ENCODE measurements at places on chromosomes 5 and 9. TPM values are rescaled to one million over a fixed set of nuclear protein-coding genes. Genes with fewer than 3 reads are reported as not detected.

Gene ENTR1
- 93.0 TPM for total RNA-seq

DNA sequence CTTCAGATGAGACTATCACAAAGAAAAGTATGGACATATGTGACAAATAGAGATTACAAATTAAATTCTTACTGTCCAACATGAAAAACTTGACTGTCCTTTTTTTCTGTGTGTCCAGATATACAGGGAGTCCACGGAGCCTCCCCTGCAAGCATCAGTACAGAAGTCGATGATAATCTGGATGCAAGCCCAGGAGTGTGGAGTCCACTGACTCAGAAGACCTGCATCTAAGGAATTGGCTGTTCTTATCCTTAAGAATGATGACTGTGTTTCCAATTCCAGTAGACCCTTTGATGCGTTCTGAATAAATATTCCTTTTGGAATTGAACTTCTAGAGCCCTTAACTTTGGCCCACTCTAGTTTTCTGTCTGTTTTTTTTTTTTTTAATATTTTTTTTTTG is 56.7 kb upstream of the TAF11L2 start:
- no peak for DNase-seq

DNA sequence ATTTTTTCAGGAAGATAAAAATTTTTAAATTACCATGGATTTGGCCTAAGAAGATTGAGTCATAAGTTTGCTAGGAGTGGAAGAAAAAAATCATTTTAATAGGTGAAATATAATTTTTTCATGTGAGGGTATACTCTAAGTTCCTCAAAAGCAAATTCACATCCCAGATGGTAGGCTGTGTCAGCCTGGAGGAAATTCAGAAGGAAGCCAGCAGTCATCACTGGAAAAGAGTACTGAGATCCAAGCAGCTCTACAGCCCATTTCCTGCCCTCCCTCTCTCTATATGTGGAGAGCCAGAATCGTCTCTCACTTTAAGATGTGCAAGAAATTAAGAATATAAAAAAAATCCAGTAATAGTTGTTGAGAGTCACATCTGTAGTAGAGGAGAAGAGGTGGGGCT is 126.5 kb upstream of the CDH18 start:
- DNase-seq = no peak

Gene AUH
- 61.0 TPM for total RNA-seq

- no peak for DNase-seq
These were observed 706.6 kb upstream of the RGMB start for GRCh38 chr5:98066910-98067309.

DNA sequence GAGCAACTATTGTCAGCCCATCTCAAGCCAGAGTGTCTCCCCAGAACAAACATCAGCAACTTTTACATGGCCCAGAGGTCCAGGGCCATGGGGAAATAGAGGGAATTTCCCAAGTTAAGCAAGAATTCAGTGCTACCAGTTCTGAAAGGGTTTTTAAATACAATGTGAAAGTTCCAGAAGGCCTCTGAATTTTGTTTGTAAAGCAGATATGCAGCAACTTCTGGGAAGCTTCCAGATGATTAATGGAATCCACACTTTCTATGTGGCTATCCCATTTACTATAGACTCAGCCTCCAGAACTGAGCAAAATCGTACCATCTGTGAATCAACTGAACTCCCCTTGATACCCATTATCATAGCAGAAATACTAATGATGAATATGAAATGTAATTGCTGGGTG is 93.8 kb downstream of the FEM1C start:
- DNase-seq = no peak

DNA sequence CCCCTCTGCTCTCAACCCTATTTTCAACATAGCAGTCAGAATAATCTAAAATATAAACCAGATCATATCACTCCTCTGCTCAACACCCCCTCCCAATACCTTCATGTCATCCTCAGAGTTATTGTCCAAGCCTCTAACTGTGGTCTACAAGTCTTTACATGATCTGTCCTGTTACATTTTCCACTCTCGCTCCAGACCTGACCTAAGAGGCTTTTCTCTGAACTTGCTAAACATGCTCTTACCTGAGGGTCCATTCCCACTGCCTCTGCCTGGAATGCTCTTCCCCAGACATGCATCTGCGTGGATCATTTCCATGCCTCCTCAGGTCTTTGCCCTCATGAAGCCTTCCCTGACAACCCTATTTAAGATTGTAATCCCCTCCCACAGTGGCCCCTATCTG is 12.0 kb downstream of the NIPSNAP3B start:
- DNase-seq = no peak

DNA sequence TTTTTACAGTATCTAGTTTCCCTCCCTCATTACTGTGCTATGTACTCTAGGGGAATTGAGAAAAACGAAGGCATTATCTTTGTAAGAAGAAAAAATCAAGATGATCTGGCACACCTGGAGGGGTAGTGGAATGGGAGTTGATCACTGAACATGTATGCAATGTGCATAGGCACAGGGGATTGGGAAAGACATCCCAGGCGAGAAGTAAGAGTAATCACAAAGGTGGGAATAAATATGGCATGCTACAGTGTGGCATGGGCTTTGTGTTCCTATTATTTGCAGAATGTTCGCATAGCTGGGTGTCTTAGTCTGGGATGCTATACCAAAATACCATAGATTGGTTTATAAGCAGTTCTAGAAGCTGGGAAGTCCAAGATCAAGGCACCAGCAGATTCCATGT is 130.6 kb downstream of the SMARCA2 start:
- DNase-seq = no peak

DNA sequence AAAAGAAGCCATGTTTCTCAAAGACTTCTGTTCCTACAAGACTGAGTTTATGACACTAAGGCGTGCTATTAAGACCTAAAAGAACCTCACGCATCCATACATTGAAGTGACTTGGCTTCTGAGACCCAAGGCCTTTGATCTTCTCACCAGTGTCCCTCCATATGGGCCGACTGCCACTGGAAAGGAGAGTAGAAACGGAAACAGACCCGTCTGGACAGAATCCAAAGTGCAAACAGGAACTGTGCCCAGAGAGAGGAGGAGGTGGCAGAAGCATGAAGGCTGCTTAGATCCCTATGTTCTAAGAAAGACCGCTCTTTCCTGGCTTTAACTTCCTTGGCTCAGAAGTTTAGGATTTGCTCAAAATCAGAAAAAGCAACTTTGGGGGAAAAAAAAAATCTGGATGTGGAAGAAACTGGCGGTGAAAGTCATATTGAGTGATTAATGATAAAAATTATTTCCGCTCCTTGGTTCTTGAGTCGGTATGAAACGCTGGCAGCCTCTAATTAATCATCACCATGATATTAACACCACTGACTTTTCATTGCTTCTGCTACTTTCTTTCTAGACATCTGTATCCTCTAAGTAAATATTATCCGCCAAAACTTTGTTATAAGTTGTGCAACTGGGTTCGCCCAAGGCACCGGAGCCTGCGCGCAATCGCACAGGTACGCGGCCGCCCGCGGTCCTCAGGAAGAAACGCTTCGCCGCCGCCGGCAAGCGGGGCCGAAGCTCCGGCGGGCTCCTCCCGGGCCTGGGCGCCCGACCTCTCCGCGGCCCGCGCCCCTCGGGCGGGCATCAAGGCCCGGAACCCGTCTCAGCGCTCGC is 726 bp downstream of the DAP start:
- DNase-seq = no peak

Gene NUP214
- total RNA-seq = 104 TPM

- DNase-seq = no peak
These were observed 58.5 kb downstream of the APTX start for GRCh38 chr9:32942755-32943460.

DNA sequence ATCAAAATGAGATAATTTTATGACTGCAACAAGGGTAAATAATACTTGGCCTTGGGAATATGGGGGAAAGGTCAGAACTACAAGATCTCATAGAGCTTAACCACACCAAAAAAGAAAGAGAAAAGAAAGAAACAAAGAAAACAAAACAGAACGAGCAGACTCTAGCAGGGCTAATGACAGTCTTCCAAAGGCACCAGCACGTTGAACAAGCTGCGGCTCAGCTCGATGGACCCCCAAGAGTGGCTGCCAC is 689 bp downstream of the AK3 start:
- DNase-seq = no peak

GRCh38 chr9:108125625-108126024 is 636.1 kb upstream of the KLF4 start:
- no peak for DNase-seq

DNA sequence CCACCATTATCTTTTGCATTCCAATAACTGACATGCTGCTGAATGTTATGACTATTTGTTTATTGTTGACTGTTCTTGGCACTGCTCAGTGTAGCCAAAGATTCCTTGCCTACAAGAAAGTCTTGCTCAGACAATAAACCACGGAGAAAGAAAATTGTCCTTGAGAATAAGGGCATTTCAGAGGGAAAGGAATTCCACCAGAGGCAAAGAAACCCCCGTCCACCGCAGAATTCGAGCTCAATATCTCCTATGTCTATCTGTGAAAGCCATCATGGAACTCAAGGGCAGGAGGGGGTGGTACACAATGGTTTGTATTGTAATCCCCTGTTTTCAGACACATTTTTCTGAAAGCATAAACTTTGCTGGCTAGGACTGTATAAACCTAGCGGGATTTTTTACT is 70.3 kb upstream of the ADAMTS16 start:
- DNase-seq = no peak

- DNase-seq = peak; percentile 43
These were observed 29.3 kb downstream of the CSF1R start for GRCh38 chr5:150057052-150057451.

- no peak for DNase-seq
These were observed 6.0 kb downstream of the CAMK4 start for GRCh38 chr5:111229871-111230810.

- DNase-seq = no peak
These were observed 99.7 kb upstream of the CCL21 start for GRCh38 chr9:34809504-34810186.

DNA sequence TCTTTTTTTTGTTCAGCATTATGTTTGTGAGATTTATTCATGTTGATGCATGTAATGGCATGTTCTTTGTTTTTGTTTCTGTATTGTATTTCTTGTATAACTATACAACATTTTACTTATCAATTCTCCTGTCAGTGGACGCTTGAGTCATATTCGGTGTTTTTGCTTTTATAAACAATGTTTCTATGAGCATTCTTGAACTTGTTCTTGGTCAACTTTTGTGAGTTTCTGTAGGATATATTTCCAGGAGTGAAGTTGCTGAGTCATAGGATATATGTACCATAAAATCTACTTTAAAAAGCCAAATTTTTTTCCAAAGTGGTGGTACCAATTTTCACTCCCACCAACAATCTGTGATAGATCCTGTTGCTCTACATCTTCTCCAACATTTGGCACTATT is 104.8 kb downstream of the VCAN start:
- DNase-seq = no peak

GRCh38 chr5:95847261-95847592 is 24.7 kb upstream of the GLRX start:
- DNase-seq = no peak

Gene TNFSF15
- 0.57 TPM for total RNA-seq

DNA sequence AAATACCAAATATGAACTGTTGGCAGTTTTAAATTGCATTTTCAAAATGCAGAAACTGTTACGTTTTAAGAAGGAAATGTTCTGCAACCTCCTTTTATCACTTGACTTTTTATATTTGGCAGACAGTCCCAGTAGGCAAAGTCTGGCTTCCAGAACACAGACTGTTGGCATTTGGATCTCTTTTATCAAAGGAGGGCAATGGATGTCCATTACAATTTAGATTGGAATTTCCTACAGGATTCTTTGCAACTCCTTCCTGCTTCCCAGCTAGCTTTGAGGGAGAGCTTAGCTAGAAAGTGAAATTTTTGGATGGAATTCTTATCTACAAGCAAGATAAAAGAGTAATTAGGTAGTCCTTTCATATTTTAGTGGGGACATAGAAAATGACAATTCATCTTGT is 142.6 kb downstream of the SLF1 start:
- no peak for DNase-seq

DNA sequence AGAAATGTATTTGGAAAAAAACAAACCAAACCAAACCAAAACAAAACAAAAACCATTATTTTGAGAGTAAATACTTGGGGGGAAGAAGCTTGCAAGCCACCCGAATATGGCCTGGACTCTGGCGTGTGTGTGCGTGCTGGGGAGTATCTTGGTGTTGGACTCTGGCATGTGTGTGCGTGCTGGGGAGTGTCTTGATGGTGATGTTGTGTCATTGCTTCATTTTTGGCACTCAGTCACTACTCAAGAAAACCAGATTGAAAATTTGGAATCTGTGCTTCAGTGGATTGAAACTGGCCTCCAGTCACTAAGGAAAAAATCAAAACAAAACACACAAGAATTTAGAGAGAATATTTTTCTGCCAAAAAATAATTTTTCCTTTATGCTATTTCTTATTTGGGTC is 76.1 kb downstream of the ARRDC3 start:
- peak; percentile 83 for DNase-seq

- DNase-seq = peak; percentile 74
These were observed at the start of gene MAP1B for GRCh38 chr5:72107131-72107900. Gene MAP1B (plus strand): TSS chr5:72107475. CDS start chr5:72107532, 57 bp downstream.

Gene FOXD4L4
- total RNA-seq = not detected

Gene SPARC
- total RNA-seq = 268 TPM

DNA sequence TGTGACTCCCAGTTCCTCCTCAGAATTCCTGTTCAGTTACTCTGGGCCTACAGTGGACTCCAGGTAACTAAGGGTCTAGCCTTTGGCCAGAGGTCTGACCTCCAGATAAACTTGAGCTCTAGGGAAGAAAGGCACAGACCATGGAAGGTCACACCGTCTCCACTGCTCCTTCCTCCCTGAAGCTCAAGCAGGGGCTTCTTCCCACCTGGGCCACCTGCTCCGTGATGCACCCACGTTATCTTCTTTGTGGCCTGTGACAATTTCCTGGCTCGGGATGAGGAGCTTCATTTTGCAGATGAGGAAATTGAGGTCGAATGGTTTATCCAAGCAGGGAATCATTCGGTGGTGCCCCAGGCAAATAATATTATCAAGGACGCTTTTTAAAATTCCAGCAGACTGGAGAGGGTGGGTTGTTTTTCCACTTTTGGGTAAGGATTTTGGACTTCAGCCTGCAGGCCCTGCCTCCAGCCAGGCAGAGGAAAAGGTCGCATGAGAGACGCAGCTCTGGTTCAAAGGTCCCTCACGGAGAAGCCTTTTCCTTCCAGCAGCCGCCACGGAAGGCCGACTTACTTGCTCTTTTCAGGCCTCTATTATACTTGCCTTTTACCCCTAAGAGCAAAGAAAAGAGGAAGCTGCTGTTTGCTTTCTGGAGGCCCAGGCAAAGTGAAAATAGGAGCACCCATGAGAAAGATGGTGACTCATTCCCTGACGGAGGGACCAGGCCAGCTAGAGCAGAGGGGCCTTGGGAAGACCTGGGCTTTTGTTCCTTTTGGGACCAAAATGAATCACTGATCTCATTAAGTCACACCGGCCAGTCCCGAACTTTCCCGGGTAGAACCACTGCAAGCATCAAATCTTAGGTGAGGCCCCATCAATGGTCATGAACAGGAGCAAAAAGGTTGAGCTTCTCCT is 22.8 kb upstream of the DUSP1 start:
- peak; percentile 62 for DNase-seq

All from suprapubic skin (tissue), 4 donors.